ENCODE measurements at places on chromosomes 7 and 10. TPM values are rescaled to one million over a fixed set of nuclear protein-coding genes. Genes with fewer than 3 reads are reported as not detected.

The STK31 gene
- total RNA-seq: not detected

The HILPDA gene
- 0.45 TPM for total RNA-seq

The MIOS gene
- 62.4 TPM for total RNA-seq

The PROSER2 gene
- 3.9 TPM for total RNA-seq

The EGFR gene
- total RNA-seq: 33.5 TPM

The CLRN3 gene
- not detected for total RNA-seq

The CDK14 gene
- total RNA-seq: 0.58 TPM

The ASB15 gene
- total RNA-seq: not detected

The WNT8B gene
- not detected for total RNA-seq

The LFNG gene
- total RNA-seq: 8.0 TPM

The LRRN3 gene
- total RNA-seq: not detected

The SPDYE5 gene
- not detected for total RNA-seq

The H2AZ2 gene
- 194 TPM for total RNA-seq

The CFAP46 gene
- 1.8 TPM for total RNA-seq

The PWWP2B gene
- total RNA-seq: 8.5 TPM

The CPA2 gene
- total RNA-seq: not detected

The ATG9B gene
- 33.0 TPM for total RNA-seq

The ACSM6 gene
- not detected for total RNA-seq

The TFEC gene
- 2.8 TPM for total RNA-seq

The PRKG1 gene
- total RNA-seq: 26.8 TPM

The HGF gene
- 7.0 TPM for total RNA-seq

The FFAR4 gene
- total RNA-seq: 0.18 TPM

The NFKB2 gene
- total RNA-seq: 26.7 TPM

All from stomach (tissue), 19 donors.